ENCODE measurements at places on chromosomes 2 and 18.

DNA sequence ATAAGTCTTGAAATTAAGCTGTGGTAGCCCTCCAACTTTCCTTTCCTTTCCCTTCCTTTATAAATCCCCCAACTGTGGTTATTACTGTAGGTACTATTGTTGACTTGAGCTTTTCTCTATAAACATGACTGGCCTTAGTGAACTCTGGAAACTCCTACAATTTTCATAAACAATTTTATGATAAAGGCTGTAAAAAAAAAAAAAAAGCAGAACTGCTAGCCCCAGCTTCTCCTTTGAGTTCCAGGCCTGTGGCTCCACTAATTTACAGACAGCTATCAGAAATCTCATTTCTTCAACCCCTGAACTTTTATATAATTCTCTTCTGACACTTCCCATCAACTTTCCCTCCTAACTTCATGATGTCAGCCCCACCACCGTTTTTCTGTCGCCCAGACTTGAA, 174.3 kb downstream of the IKZF2 start:
- no peak for DNase-seq

DNA sequence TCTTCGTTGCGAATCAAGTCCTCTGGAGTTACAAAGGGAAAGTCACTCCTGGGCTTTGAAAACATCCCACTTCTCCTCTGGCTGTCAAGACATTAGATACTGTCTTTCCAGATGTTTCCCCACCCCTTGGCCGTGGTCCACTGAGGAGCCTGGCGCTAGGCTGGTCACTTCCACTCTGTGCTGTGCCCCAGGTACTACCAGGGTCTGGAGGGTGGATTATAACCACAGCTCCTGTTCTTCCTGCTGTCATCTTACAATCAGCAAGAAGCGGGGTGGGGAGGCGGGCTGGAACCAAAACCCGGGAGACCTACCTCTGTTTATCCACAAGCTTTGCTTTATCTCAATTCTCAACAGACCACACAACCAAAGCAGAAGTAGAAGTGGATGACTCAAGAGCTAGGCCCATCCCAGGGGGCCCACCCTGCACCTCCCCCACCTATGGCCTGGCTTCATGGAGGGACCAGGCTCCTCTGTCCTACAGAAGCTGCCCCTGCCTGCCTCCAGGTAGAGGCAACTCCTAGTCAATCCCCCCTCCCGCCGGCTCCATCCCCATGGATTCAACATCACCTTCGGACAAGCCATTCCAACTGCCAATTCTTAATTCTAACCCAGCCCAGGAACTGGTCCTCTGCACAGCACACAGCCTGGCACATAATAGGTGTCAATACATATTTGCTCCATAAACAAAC, 17.8 kb downstream of the SMAD7 start:
- no peak for DNase-seq

GRCh38 chr2:216246766-216247165, 125.5 kb downstream of the MARCHF4 start:
- DNase-seq = no peak

GRCh38 chr18:31744321-31745067, 16.2 kb downstream of the SLC25A52 start:
- DNase-seq = no peak

- DNase-seq = no peak
Observed at GRCh38 chr2:25444608-25445270, 103.0 kb upstream of the DNMT3A start.

GRCh38 chr2:128371648-128372345, 53.1 kb upstream of the HS6ST1 start:
- DNase-seq = no peak

DNA sequence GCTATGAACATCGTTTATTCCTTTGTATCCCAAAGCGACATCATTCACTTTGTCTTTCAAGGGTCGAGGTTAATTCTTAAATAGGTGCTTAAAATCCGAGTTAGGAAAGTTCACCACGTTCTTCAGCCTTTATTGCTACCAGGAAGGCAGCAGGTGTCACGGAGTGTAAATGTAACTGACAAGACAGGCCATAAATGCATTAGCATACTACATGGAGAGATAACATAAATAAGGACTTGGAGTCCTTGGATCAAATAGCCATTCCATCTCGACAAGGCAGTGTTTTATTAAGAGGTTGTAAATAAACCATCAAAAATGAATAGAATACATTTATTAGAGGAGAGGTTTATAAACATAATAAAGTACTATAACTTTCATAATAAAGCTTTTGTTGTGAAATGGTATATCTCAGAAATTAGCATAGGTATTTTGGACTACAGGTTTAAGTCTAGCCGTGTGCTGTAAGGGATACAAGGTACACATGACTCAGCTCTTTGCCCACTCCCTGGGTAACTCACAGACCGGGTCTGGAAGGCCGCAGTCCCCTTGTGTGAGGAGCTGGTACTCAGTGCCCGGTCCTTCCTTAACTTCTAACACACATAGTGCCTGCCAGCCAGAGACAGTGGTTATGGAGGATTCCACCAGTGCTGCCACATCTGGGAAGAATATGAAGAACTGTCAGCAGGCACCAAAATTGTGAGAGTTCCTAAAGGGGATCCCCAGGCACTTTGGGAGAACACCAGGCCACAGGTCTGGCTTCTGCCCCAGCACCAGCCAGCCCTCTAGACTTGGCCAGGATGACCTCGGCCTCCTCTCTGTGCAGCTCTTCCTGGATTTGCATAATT, 29.4 kb downstream of the CAPN13 start:
- DNase-seq = no peak

DNA sequence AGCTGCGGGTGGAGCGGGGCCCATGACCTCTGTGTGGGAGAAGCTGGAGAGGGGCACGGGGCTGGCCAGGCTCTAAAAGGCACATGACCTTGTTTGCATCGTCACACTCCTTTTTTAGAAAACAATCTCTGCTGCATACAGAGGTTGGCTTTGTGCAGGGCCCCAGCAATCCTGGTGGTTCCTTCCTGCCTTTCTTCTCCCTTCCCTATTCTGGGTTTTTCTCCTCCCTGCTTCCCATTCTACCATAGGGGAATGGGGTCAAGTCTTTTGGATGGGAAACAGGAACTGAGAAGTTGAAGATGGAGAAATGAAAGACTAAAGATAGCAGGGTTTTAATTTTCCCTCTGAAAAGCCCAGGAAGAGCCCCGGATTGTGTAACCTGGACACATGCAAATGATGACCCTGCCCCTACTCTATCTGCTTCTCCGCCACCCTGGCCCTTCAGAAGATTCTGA, 53.9 kb downstream of the ASAP2 start:
- no peak for DNase-seq

GRCh38 chr2:103152556-103152955, 390.7 kb downstream of the TMEM182 start:
- DNase-seq = no peak

DNA sequence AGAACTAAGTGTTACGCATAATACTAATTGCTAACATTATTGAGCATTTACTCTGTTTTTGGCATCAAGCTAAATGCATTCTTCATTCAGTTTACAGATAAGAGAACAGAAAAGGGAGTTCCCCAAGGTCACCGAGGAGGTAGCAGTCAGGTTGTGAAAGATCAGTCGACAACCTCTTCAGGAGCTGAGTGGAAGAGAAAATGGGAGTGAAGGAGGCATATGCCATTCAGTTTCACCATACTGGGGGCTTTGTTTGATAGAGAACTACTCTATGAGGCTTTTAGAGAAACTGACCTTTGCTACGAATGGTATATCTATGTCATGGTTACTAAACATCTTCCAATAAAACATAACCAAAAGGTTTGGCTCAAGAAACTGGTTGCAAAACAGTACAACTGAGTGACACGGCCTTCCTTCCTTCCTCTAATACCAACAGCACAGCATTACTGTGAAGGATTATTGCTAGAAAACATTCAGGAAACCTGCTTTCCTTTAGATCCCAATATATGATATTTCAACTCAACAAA, 112.1 kb downstream of the RBMS1 start:
- no peak for DNase-seq

- no peak for DNase-seq
Observed at GRCh38 chr2:18845854-18846445, 256.6 kb upstream of the NT5C1B start.

GRCh38 chr2:185860321-185860720, 121.7 kb downstream of the FSIP2 start:
- no peak for DNase-seq

- DNase-seq = no peak
Observed at GRCh38 chr2:233473386-233473791, 93.2 kb downstream of the USP40 start.

GRCh38 chr2:235056768-235057167, 105.0 kb downstream of the SH3BP4 start:
- DNase-seq = no peak

- no peak for DNase-seq
Observed at GRCh38 chr2:230473378-230473777, 57.4 kb downstream of the SP100 start.

DNA sequence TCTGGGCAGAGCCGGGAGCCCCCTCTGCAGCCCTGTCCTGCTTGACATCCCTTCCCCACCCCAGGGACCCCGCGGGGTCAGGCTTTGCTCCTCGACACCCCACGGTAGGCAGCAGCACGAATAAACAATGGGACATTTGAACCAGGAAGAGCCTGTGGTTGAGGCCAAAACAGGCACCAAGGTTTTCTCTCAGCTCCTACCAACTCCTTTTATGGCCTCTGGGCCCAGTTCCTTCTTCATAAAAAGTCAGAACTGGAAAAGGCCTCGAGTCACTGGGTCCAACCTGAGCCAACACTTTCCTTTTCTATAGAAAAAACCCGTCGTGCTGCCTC, 20.6 kb downstream of the TEX44 start:
- no peak for DNase-seq

DNA sequence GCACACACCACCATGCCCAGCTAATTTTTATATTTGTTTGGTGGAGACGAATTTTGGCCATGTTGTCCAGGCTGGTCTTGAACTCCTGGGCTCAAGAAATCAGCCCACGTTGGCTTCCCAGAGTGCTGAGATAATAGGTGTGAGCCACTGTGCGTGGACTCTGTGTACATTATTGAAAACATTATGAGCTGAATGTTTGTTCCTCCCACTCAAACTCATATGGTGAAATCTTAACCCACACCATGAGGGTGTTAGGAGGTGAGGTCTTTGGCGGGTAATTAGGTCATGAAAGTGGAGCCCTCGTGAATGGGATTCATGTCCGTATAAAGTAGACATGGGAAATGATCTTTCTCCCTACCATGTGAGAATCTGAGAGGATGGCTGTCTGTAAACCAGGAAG, 83.6 kb downstream of the SPTBN1 start:
- no peak for DNase-seq

Measured in NCI-H187 (cell line).